ENCODE measurements at places on chromosomes 12 and 14.

DNA sequence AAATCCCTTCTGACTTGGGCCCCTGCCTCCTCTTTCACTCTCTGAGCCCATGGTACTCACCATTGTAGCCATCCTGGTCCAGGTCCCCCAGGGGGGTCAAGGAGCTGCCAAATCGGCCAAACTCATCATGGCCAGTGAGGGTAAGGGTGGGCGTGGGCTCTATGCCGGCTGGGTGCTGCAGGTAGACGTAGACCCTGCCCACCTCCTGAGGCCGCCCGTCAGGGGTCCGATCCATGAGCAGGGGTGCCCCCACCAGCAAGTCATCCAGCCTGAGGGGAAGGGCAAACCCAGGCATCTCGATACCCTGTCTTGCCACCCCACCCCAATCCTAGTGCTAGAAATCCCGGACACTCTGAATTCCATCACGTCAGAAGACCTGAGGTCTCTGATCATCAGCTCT is 14.0 kb downstream of the ITGA5 start:
- no peak for DNase-seq

DNA sequence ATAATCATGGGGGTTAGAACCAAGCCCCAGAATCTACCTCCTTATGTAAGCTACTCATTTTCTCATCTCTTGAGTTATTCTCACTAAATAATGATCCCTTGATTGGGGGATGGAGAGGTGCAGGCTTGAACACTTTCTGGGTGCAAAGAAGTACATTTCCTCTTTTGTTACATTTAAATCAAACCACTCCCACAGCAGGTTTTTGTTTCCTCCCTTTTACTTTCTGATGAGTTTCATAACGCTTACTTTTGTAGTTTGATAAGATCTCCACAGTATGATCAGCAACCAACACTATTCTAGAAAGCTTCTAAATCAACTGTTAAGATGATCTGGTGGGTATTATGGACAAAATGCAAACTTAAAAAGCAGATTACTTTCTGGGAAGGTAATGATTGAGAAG is 20.5 kb downstream of the VCPKMT start:
- no peak for DNase-seq

- no peak for DNase-seq
These were observed 858 bp upstream of the FRMD6 start for GRCh38 chr14:51650716-51651387.

- no peak for DNase-seq
These were observed 372.1 kb upstream of the FAR2 start for GRCh38 chr12:28776913-28777422.

GRCh38 chr14:37139710-37140109 is 32.7 kb downstream of the SLC25A21 start:
- no peak for DNase-seq

DNA sequence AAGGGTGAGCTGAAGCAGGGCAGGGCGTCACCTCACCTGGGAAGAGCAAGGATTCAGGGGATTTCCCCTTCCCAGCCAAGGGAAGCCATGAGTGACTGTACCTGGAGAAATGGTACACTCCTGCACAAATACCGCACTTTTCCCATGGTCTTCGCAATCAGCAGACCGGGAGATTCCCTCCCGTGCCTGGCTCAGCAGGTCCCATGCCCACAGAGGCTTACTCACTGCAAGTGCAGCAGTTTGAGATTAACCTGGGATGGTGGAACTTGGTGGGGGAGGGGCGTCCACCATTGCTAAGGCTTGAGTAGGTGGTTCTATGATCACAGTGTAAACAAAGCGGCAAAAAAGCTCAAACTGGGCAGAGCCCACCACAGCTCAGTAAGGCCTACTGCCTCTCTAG is 11.0 kb upstream of the DHRS4 start:
- DNase-seq = no peak

All from activated CD8-positive, alpha-beta memory T cell treated with anti-CD3 and anti-CD28 coated beads, Interleukin-2, amount 10 ng/mL, durations not matched to agents 7 days and 5 days (primary cell).